Kidney epithelial cell (primary cell): ENCODE measurements at places on chromosomes 11 and 22. TPM values are rescaled to one million over a fixed set of nuclear protein-coding genes. Genes with fewer than 3 reads are reported as not detected.
A peak's percentile ranks its signal among the peaks of the same experiment; 100 is the strongest.

MMP27 gene
- not detected in 2 replicates for total RNA-seq

SART1 gene
- total RNA-seq = 32.6 and 37.2 TPM in 2 replicates

RAB6A gene
- 120 and 181 TPM in 2 replicates for total RNA-seq

PIK3IP1 gene
- 14.0 and 17.5 TPM in 2 replicates for total RNA-seq

TMEM191B gene
- 1.0 and 3.0 TPM in 2 replicates for total RNA-seq

OR52E8 gene
- not detected in 2 replicates for total RNA-seq

OR10G8 gene
- total RNA-seq = not detected in 2 replicates

TESMIN gene
- total RNA-seq = 3.8 and 7.7 TPM in 2 replicates

TMEM45B gene
- total RNA-seq = 2.3 and 2.8 TPM in 2 replicates

MMP8 gene
- total RNA-seq = not detected in 2 replicates

SEC14L2 gene
- total RNA-seq = 31.7 and 36.0 TPM in 2 replicates

CAVIN3 gene
- total RNA-seq = 93.7 and 119 TPM in 2 replicates

APOL4 gene
- not detected in 2 replicates for total RNA-seq

MCM5 gene
- 31.5 and 34.6 TPM in 2 replicates for total RNA-seq

CDC42BPG gene
- total RNA-seq = 10.7 and 12.8 TPM in 2 replicates

GRCh38 chr22:29632672-29633071 lies 29.2 kb downstream of the NF2 start:
- DNase-seq = no peak

DNA sequence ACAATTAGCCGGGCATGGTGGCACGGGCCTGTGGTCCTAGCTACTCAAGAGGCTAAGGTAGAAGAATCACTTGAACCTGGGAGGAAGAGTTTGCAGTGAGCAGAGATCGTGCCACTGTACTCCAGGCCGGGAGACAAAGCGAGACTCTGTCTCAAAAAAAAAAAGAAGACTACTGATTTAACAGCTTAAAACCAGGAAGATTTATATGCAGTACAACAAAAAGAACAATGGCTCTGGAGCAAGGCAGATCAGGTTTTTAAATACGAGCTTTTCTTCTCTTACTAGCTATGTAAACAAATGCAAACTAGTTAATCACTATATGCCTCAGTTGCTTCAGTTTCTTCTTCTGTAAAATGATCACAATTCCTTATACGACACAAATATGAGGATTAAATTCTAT lies 6.9 kb downstream of the FAM168A start:
- no peak for DNase-seq

DNA sequence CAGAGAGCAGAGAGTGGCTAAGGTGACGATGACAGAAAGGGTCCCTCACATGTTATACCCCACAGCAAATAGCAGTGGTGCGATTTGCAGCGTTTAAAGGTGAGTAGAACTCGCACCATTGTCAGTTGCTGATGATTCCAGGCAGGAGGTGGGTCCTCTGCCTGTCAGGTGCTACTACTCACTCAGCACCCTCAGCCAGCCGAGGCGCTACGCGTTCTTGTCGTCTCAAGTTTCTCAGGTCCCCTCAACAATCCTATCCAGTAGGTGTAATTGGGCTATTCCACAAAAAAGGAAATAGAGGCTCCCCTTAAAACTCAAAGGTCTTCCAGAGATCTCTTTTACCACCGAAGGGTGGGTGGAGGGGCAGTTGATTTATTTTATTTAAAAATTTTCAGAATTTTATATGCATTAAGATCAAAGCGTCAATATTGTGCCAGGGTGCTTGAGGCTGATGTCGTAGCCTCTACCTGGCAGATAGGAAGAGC lies 18.3 kb downstream of the ELF5 start:
- no peak for DNase-seq

DNA sequence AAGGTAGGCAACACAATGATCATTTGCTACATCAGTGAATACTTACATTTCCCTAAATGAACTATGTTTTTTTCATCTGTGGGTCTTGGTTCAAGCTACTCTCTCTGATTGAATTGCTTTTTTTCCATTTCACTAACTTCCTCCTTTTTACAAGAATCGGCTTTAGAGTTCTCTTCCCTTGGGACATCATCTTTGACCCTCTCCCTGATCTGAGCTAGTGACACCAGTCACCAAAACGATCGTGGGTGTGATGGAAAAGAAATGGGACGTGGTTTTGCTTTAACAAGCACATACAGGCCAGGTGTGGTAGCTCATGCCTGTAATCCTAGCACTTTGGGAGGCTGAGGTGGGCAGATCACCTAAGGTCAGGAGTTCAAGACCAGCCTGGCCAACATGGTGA lies 129.9 kb downstream of the WT1 start:
- no peak for DNase-seq

DNA sequence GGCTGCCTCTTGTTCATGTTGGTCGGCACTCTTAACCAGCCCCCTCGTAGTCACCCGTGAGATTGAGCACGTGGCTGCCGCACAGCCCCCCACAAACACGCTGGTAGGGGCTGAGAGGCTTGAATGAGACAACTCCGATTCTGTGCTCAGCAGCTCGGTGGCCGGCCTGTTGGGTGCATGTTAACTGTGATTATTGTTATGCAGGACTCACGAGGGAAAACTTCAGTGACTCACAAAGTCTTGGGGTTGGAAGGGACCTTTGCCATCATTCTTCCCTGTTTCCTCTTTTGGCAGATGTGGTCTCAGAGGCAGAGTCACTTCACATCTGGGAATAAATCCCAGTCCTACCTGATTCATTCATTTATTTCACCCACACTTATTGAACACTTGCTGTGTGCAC lies 75.2 kb downstream of the ADAMTS15 start:
- DNase-seq = no peak

GRCh38 chr11:22624742-22625447 lies 728 bp downstream of the FANCF start:
- peak; percentile 39 for DNase-seq

DNA sequence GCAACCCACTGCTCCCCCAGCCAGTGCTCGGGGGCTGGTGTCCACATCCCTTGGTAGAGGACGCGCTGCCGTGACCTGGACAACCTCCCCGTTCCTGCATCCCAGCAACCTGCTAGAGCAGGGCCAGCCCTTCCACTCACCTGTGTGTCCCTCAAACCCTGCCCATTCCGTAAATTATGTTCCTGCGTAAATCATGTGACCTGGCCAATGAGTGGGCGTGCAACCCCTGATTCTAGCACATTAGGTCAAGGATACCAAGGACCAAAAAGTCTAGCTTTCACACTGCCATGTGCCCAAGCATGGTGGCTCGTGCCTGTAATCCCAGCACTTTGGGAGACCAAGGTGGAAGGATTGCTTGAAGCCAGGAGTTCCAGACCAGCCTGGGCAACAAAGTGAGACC lies 25.7 kb downstream of the CD5 start:
- no peak for DNase-seq

- DNase-seq = no peak
These were observed 18.4 kb downstream of the MS4A6E start for GRCh38 chr11:60345489-60345888.

- no peak for DNase-seq
These were observed 12.1 kb downstream of the SF3A1 start for GRCh38 chr22:30344447-30345200.

DNA sequence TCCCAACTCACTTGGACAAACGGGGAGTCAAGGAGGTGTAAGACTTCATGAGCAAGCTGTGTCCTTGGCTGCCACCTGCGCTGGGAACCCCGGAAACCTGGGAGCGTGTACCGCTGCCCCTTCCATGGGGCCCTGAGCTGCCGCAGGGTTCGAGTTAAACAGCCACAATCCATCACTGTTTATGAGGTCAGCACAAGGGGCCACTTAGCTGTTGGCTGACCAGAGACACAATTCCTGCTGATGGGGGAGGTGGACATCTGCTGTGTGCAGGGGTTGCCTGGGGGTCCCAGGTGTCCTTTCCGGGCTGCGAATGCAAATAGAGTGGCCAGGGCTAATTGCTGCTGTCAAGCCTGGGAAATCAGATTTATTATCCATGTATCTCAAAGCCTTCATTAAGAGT lies 549.3 kb downstream of the BRD1 start:
- no peak for DNase-seq

DNA sequence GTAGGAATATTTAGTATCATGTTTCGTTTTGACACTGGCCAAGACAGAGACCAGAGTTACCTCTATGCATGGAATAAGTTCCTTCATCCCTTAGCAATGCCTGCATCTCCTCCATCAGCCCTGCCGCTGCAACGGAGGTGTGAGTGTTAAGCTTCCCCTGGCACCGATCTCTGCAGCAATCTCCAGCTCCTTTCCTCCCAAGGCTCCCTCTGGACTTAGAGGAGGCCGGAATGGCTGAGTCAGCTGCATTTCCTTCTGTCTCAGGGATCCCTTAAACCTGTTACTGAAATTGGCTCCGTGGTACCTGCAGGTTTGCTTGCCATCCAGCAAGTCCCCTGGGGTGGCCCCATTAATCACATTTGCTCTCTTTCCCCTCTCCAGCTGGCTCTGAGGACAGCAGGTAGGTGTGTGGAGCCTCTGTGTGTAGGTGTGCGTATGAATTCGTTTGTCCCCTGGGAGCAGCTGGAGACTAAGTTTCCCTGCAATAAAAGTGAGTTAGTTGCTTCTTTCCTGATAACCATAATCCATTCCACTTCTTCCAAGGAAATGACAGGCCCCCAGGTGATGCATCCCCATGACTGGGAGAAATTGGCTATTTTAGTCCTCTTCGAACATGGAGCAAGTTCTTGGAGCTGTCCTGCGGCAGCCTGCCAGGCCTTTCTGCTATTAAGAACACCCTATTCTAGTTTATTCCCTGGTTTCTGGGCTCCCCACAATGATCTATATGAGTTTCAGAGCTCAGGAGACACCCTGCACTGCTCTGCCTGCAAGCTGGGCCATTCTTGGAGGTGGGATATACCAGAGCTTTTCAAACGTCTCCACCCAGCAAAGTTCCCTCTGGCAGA lies 457.2 kb upstream of the CADM1 start:
- DNase-seq = no peak

DNA sequence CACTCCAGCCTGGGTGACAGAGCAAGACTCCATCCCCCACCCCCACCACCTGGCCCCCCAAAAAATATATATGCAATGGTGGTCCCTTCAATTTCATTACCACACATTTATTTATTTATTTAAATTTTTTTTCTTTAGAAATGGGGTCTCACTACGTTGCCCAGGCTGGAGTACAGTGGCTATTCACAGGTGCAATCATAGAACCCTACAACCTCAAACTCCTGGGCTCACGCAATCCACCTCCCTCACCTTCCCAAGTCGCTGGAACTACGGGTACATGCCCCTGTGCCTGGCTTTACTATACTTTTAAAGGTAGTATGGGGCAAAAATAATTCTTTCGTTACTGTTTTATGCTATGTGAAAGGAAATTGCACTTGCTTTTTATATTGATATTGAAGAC lies 50.9 kb upstream of the EP300 start:
- no peak for DNase-seq

DNA sequence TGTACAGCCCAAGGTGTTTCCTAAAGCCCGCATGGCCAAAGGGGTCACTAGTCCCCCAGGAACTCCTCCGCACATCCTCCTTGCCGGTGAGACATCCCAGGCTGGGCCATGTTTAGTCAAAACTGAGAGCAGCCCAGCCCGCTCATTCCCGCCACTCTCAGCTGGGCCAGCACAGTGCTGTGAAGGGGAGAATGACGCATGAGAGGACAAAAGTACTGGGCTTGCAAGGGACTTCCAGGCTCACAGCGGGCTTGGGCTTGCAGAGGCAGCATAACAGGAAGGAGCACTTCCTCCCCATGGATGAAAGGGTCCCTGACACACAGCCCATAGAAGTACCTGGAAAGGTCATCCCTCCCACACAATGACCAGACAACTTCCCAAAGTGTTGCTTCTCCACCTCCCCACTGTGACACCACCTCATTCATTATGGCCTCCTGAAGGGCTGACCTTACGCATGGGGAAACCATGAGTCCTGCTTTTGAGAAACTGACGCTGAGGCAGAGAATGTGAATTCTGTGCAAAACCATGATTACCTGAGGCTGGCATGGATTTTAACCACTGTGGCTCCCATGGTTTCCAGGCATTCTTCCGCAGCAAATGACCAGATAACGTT lies 19.1 kb downstream of the ETS1 start:
- DNase-seq = no peak

GRCh38 chr22:44119669-44120313 lies 60.9 kb upstream of the PARVG start:
- DNase-seq = no peak

DNA sequence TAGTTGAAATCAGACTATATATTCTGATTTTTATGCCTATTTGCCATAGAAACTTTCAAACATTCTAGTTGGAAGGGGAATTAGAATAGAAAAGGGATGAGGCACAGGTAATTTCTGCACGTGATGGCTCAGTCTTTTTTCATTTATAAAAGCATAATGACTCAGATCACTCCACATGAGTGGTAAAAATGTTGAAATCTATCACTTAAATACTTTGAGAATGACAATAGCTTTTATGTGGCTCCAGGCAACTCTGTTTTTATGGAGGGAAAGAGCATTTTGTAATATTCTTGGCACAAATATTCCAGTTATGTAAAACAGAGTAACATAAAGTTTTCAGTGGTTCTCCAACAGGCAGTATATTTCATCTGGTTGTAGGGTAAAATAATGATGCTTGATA lies 5.9 kb upstream of the MMP3 start:
- no peak for DNase-seq
